ENCODE measurements at places on chromosomes 6 and 20. TPM values are rescaled to one million over a fixed set of nuclear protein-coding genes. Genes with fewer than 3 reads are reported as not detected.

PGK2 gene
- total RNA-seq, result not detected

ENPP4 gene
- total RNA-seq, result 33.2 TPM

ANKEF1 gene
- 3.8 TPM for total RNA-seq

TCP11 gene
- not detected for total RNA-seq

DNA sequence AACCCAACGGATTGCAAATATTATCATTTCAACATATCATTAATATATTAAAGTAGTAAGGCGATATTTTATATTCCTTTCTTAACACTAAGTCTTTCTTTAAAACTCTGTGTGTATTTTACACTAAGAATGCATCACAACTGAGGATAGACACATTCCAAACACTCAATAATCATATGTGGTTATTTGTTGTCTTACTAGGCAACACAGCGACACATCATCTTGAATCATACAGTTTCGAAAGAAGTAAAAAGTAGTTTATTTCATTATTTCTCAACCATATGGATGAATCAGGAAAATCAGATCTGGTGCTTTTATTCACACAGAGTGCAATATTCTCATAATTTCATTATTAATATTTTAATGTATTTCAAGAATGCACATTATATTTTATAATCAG is 662.4 kb downstream of the EPHA7 start:
- DNase-seq, result no peak

- DNase-seq, result no peak
Measured at GRCh38 chr6:2944405-2945152, 26.8 kb downstream of the SERPINB6 start.

- no peak for DNase-seq
Measured at GRCh38 chr20:34055290-34055689, 56.8 kb downstream of the EIF2S2 start.

DNA sequence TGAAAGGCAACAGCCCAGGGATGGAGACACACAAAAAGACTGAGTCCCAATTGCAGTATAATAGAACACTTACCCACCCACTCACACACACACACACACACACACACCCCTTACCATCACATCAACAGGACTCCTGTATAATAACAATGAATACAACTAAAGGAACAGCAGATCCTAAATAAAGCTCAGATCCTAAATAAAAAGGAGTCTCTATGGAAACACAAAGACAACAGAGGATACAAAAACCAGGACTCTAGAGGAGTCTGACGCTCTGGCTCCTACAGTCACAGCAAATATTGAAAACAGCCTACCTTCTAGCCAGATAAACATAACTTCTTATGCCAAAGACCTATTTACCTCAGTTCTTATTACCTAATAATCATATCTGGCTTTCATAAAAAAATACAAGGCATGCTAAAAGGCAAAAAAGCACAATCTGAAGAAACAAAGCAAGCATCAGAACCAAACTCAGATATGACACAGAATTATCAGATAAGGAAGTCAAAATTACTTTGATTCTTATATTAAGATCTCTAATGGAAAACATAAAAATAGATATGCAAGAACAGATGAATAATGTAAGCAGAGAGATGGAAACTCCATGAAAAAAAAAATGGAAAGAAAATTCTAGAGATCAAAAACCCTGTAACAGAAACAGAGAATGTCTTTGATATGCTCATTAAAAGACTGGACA is 134.9 kb downstream of the MMUT start:
- no peak for DNase-seq

DNA sequence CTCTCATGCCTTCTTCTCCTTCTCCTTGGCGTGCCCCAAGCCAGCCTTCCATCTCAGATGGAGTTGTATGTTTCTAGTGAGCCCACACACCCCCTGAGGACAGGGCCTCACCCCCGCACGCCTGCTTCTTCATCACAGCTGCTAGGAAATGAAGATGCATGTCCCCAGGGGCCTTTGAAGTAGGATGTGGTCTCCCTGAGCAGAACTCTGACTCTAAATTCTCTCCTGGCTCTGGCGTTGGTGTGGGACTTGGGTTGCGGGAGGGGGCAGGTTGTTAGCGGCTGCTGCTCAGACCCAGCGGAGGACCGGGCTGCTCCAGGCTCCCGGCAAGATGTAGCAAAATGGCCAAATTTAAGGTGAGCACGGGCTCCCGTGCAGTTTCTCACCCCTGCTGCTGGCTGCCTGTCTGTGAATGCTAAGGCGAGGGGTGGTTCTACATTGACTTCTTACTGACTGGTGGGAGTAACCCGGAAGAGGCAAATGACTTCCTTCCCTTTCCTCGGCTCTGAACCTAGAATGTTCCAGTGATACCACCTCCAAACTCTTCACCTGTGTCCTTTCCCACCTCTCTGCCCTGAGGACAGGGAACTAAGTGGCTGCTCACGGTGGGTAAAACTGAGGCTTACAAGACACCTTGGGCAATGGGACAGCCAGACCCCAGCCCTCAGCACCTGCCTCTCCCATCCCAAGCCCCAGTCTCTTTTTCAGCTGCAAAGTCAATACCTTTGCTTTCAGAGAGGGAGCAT is 8.8 kb downstream of the SYNJ2 start:
- DNase-seq, result no peak

GRCh38 chr6:7672066-7673062 is 53.5 kb upstream of the BMP6 start:
- DNase-seq, result no peak

- no peak for DNase-seq
Measured at GRCh38 chr6:137272403-137272802, 53.2 kb upstream of the IFNGR1 start.

DNA sequence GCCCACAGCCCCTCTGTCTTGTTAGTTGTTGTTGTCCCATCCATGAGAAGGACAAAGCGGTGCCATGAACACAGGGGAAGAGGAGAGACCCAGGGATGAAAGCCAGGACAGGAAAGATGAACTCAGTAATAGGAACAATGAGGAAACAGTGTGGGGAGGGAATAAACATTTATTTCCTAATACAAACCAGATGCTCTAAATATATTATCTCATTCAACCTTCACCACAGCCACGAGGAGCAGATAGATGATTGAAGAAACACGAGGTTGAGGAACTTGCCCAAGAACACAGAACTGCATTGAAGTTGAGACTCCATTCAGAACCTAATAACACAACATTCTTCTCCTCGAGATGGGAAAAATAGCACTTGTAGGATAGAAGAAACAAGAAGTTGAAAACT is 53.0 kb upstream of the AIG1 start:
- DNase-seq, result no peak

DNA sequence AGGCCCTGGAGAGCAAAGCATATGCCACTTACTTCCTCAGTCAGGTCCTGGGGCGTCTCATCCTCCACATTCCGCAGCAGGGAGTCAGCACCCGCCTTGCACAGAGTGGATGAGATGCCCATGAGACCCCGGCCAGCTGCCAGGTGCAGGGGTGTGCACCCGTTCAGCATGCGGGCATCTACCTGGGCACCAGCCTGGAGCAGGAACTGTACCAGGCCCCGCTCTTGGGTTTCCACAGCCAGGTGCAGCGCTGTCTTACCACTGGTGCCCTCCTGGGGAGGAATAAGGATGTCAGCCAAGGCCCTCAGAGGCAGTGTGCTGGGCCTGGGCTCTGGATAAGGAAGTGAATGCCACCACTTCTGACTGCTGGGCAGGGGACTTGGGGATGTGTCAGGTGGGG is 2.7 kb upstream of the SLC35B2 start:
- DNase-seq, result no peak

GRCh38 chr6:101705866-101706265 is 312.4 kb downstream of the GRIK2 start:
- no peak for DNase-seq

GRCh38 chr6:138570725-138571029 is 71.4 kb upstream of the NHSL1 start:
- no peak for DNase-seq

- DNase-seq, result no peak
Measured at GRCh38 chr6:43184268-43184985, 2.4 kb downstream of the CUL9 start.

GRCh38 chr20:37331060-37331857 is 14.7 kb upstream of the SRC start:
- DNase-seq, result no peak

- no peak for DNase-seq
Measured at GRCh38 chr20:32544260-32544722, 40.8 kb downstream of the NOL4L start.

- no peak for DNase-seq
Measured at GRCh38 chr20:31708736-31709534, 13.7 kb downstream of the BCL2L1 start.

DNA sequence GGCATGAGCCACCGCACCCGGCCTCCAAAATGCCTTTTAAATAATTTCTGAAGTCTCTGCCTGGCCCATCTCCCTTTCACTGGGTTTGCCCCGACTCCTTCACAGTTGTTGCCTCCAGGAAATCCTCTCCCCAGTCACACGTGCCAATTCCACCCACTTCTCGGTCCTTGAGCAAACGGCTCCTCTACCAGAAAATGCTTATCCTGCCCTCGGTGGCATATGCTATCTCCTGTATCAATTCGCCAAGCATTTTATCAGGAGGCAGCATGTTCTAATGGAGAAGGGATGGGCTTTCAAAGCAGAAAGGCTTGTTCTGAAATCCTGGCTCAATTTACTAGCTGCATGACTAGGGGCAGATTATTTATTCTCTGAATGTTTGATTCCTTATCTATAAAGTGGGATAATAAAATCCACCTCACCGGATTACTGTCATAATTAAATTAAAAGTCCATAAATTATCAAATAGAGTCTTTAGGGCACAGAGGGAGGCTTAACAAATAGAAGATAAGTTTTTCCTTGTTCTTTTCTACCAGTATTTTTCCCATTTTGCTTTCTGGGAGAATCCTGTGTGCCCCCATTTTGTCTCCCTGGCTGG is 66.3 kb downstream of the PPP1R3G start:
- no peak for DNase-seq
